ENCODE measurements at places on chromosomes 2 and 18.

DNA sequence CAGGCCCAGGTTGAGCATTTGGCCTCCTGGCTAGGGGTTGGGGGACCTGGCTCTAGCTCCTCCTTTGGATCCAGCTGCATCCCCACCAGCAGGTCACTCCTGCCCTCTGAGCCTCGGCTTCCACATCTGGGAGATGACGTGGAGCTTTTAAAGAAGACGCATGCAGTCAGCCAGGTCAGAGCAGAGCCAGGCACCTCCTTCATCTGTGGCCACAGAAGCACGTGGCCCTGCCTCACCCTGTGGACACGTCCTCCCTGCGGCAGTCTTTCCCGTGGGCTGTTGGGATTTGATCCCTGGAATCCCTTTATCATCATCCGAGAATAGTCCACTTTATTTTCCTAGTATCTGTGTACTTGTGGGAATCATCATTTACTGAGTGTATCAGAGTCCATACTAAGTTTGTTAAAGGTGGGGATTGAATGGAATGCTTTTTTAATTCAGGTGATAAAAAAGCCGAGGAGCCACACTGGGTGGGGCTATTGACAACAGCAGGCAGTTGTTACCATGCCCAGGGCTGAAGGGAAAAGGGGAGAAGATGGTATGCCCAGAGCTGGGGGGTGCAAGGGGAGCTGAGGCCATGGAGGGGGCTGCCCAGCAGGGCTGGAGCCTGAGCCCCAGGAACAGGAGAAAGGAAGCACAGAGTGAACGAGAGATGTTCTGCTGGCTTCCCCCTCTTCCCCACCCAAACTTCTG, 170.1 kb downstream of the LAMA1 start:
- no peak for DNase-seq

GRCh38 chr2:37720533-37721200, 49.2 kb upstream of the CDC42EP3 start:
- peak; percentile 92 for DNase-seq

DNA sequence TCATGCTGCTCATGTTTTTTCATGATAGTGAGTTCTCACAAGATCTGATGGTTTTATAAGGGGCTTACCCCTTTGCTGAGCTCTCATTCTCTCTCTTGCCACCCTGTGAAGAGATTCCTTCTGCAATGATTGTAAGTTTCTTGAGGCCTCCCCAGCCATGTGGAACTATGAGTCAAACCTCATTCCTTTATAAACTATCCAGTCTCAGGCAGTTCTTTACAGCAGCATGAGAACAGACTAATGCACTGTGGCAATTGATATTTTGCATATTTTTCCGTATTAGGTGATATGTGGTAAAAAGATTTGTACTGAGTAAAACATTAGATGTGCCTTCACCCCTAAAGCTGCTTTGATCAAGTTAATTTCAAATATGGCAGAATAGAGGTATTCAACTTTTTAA, 48.8 kb downstream of the RAB27B start:
- DNase-seq = no peak

DNA sequence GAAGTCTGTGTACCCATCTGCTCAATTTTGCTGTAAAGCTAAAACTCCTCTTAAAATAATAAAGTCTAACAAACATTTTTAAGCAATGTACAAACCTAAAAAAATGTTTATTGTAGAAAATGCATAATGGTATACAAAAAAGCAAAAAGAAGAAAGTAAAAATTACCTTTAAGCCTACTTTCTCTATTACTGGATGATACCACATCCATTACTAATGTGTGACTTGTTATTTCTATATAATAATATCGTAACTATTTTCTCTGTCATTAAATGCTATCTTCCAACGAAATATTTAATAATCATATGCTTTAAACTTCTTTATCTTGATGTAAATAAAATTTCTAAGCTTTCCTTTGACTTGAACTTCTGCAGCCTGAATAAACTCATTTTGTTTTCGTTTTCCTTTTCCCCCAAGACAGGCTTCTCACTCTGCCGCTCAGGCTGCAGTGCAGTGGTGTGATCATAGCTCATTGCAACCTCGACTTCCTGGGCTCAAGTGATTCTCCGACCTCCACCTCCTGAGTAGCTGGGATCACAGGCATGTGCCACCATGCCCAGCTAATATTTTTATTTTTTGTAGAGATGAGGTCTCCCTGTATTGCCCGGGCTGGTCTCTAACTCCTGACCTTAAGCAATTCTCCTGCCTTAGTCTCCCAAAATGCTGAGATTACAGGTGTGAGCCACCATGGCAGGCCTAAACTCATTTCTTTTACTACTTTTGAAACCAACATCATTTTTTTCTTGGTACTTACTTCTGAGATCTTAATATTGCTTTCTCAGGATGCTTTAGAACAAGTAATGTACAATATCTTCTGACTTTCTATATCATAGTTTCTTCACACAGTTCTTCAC, 18.1 kb upstream of the DNAH7 start:
- DNase-seq = no peak

DNA sequence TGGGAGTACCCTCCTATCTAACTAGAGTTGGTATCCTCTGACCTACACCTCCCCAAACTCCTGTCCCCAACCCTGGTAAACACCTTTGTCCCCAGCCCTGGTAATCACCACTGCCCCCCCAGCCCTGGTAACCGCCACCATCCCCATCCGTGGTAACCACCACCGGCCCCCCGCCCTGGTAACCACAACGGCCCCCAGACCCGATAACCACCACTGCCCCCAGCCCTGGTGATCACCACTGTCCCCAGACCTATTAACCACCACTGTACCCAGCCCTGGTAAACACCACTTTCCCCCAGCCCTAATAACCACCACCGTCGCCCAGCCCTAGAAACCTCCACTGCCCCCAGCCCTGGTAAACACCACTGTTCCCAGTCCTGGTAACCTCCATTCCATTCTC, 820.2 kb upstream of the SALL3 start:
- no peak for DNase-seq

Measured in adipocyte (in vitro differentiated cells).